Cardiac atrium fibroblast (primary cell): ENCODE measurements at places on chromosomes 5 and 9. TPM values are rescaled to one million over a fixed set of nuclear protein-coding genes. Genes with fewer than 3 reads are reported as not detected.

Gene KCNV2
- total RNA-seq: not detected in 2 replicates

Gene GCNT4
- total RNA-seq: 3.4 and 6.9 TPM in 2 replicates

Gene PTPRD
- total RNA-seq: 0.90 and 1.8 TPM in 2 replicates

Gene PCDHA1
- not detected in 2 replicates for total RNA-seq

Gene CTXN3
- total RNA-seq: not detected in 2 replicates

Gene LCN15
- total RNA-seq: not detected in 2 replicates

Gene CDC25C
- 0.54 and 4.4 TPM in 2 replicates for total RNA-seq

Gene SHLD3
- total RNA-seq: 1.9 and 2.9 TPM in 2 replicates

Gene PHF24
- not detected in 2 replicates for total RNA-seq

Gene PCDHGB3
- 1.8 and 2.4 TPM in 2 replicates for total RNA-seq

Gene ZCCHC9
- 9.9 and 17.5 TPM in 2 replicates for total RNA-seq

Gene IFNA2
- not detected in 2 replicates for total RNA-seq

Gene ADRA1B
- total RNA-seq: 5.2 and 5.6 TPM in 2 replicates

Gene WWC1
- 2.7 and 7.8 TPM in 2 replicates for total RNA-seq

Gene IL7R
- 0.72 and 4.2 TPM in 2 replicates for total RNA-seq

Gene UCK1
- total RNA-seq: 34.5 and 35.8 TPM in 2 replicates

Gene GPR150
- 0.54 TPM in 1 of 2 replicates, not detected in the other for total RNA-seq

Gene GPBP1
- total RNA-seq: 26.2 and 38.8 TPM in 2 replicates

Gene CDC20B
- total RNA-seq: not detected in 2 replicates

Gene RFK
- 7.8 and 10.0 TPM in 2 replicates for total RNA-seq

Gene GCNT1
- total RNA-seq: 7.9 and 15.6 TPM in 2 replicates

Gene EPB41L4B
- total RNA-seq: 0.90 and 1.8 TPM in 2 replicates

Gene TMEM174
- not detected in 2 replicates for total RNA-seq

Gene BNC2
- 9.6 and 15.1 TPM in 2 replicates for total RNA-seq

Gene KIF12
- not detected in 2 replicates for total RNA-seq
